Activated T-cell treated with anti-CD3 and anti-CD28 coated beads, Interleukin-2, amount 50 U/mL, for 72 hours (primary cell): ENCODE measurements at places on chromosomes 5 and 9.

- DNase-seq, result no peak
Measured at GRCh38 chr5:135875567-135875966, 20.1 kb downstream of the IL9 start.

DNA sequence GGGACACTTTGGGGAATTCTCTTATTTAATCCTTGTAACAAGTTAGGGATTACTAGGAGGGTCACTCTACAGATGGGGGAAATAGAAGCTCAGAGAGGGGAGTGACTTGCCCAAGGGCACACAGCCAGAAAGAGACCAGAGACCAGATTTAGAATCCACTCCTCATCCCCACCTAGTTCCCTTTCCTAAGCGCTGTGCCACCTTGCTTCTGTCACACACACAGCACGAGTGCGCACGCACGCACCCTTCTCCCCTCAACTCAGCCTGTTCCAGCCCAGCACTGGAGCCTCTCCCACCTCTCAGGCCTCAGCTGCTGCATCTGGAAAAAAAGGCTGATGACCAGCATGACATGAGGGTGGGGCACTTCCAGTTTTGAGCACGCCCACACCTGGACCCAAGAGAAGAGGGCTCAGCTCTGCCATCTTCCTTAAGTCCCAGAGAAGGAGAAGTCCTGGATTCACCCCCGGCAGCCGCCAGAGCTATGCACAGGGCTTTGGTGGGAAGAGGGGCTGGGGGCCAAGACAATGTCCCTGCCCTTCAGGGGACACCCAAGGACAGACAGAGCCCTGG is 18.5 kb downstream of the NR5A1 start:
- no peak for DNase-seq

GRCh38 chr5:115932991-115933390 is 29.3 kb upstream of the LVRN start:
- DNase-seq, result no peak

GRCh38 chr5:573976-574375 is 38.2 kb upstream of the CEP72 start:
- no peak for DNase-seq

DNA sequence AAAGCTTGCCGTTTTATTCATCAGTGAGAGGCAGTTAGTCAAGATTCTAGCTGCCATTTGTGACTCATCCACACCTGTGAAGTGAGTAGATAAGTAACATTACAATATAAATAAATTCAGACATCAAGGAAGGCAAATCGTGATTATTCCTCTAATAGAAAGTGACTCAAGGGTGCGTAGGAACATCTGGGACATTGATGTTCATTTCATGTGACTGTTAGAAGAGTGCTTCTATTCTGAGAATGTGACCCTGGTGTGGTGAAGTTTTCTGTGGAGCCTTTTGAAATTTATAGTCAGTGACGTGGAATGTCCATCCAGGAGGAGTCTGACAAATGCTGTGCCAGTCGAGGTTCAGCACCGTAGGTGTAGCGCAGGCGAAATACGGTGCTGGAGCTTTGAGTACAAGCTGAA is 48.4 kb upstream of the FAM240B start:
- DNase-seq, result no peak

DNA sequence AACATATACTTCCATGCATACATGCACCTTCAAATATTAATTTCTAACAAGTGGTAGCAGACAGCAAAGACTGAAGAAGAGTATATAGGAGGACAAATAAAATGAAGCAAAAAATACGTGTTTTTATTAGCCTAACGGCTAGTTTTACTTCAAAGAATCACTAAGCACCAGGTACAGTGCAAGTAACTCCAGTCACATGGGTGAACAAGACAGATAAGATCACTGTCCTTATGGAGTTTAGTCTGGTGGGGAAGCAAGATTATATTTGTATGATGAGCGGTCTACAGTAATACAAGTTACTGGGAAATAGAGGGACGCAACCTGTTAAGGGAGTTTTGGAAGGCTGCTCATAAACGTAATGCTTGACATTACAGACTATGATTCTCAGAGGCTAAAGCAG is 16.0 kb downstream of the FBXW2 start:
- no peak for DNase-seq

GRCh38 chr5:177035976-177036375 is 13.5 kb downstream of the ZNF346 start:
- no peak for DNase-seq

GRCh38 chr5:89560696-89561095 is 677.7 kb upstream of the MEF2C start:
- DNase-seq, result no peak
